Erythroblast (primary cell): ENCODE measurements at places on chromosomes 1 and 21.
A peak's percentile ranks its signal among the peaks of the same experiment; 100 is the strongest.

GRCh38 chr1:174219606-174220370 is 60.5 kb downstream of the RABGAP1L start:
- DNase-seq = no peak

GRCh38 chr21:34009193-34009592 is 64.2 kb upstream of the MRPS6 start:
- no peak for DNase-seq

- DNase-seq = peak; percentile 33
Measured at GRCh38 chr1:154736841-154737240, 128.9 kb upstream of the ADAR start.

GRCh38 chr1:224730965-224731364 is 114.8 kb downstream of the CNIH3 start:
- DNase-seq = peak; percentile 5

GRCh38 chr21:43639470-43640353 is 19.6 kb downstream of the HSF2BP start:
- no peak for DNase-seq

DNA sequence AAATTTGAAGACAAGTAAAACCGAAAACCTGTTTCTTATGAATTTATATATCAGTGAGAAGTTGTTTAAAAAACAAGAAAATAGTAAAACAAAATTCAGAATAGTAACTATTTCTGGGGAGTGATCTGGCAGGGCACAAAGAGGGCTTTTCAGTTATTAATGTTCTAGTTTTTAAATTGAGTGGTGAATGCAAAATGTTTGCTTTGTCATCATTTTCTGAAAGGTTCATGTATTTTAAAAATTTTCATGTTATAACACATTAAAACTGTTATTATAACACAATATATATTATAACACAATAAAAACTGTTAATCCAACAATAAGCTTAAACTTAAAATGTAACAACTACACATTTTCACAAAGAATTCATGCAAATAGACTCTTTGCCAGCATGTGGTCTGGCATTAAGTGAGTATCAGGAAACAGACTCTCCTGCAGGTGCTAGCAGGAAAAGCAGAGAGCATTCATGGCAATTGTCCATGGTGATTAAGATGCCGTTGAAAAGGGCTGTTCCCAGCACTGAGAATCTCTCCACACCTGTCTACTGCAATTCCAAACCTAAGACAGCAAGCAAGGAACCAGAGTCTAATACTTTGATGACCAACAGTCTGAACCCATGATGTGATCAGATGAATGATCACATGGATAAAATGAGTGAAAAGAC is 204.9 kb downstream of the TBX15 start:
- no peak for DNase-seq

DNA sequence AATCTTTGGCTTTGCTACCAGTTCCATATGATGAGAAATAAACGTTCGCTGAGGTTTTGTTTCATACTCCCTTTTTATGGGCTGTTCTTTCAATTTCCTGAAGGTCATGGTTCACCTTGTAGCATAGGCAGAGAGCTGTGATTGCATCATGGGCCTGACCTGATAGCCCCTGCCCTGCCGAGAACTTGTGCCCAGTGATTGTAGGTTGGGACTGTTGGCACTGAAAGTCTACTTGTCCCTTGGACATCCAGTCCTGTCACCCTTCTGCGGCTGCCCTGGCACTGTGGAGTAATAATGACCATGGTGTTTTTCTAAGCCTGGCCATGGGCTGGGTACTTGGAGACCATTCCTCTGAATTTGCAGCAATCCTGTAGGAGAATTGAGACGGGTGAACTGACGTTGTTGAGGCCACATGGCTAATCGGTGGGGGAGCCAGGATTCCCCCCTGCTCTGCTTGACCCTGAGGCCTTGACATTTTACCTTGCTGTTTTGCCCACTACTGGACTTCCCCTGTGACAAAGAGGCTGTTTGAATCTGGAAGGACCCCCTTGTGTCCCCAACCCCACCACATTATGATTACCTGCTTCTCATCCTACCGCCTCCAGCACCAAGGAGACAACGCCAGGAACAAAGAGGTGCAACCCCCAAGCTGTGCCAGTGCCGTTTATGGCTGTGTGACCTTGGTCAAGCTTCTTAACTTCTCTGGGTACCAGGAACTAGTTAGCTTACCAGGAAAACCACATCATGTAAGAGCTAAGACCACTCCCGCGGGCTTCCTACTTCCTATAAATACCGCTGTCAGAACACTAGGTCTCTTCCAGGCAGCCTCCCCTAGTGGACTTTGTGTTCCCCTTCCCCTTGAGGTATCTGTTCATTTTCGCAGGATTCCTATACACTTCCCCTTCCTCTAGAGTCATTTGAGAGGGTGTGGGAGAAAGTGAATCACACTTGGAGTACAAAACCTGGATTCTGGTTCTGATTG is 23.4 kb downstream of the SESN2 start:
- no peak for DNase-seq

GRCh38 chr1:2347896-2348295 is 43.5 kb downstream of the MORN1 start:
- no peak for DNase-seq

DNA sequence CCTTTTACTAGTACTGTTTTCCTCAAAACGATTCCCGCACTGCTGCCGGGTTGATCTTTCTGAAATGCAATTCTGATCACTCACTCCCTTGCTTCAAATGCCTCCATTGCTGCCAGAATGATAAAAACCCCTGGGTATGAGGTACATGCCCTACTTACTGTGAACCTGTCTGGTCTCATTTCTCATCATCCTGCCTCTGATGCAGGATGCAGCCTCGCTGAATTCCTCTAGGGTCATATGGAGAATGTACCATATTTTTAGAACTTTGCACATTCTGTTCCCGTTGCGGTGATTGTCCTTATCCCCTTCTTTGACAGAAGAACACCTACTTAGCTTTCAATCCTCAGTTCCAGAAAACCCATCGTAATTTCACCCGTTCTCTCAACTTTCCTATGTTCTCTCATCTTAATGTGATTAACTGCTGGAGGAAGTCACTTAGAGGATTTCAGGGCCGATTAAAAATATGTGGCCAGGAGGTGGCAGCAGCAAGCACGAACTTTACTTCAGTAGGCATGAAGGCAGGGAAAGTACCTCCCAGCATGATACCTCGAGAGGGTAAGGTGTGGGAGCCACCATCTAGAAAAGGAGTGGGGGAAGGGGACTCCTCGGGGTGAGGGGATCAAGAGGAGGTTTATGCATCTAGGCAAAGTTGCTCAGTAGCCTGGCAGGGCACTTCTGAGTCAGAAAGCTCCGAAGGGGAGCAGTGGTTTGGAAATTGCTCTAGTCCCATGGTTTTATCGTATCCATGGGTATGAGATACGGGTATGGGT is 361.5 kb upstream of the ZP4 start:
- peak; percentile 1 for DNase-seq

GRCh38 chr1:221742555-221743415 is 896 bp upstream of the DUSP10 start:
- DNase-seq = peak; percentile 94

DNA sequence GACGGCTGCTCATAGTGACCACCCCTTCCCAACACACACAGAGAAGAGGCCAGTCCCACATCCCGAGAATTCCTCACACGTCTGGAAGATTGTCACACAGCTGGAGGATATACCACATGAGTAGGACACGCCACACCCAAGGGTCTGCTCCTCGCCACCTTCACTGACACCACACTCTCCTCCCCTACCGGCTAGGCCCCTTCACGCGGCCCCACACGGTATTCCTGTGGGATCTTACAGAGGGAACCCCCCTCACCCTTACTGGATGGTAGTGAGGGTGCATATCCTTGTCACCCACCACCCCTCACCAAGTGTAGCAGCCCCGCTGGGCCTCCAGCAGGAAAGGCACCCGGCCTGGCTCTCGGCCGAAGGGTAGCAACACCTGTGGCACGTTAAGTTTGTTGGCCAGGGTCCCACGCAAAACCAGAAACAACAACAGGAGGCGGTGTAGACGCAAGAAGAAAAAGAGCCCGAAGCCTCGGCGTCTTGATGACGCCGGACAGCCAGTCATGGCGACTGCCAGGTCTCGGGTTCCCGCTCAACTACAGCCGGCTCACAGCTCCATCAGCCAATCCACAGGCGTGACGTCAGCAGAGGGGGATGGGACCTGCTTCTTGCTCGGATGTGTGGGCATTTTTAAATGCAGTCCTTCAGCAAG is at the start of gene NUP210L:
TSS of gene NUP210L (minus strand) at position 540 of the 658 bp plus-strand sequence.
- DNase-seq = peak; percentile 29

DNA sequence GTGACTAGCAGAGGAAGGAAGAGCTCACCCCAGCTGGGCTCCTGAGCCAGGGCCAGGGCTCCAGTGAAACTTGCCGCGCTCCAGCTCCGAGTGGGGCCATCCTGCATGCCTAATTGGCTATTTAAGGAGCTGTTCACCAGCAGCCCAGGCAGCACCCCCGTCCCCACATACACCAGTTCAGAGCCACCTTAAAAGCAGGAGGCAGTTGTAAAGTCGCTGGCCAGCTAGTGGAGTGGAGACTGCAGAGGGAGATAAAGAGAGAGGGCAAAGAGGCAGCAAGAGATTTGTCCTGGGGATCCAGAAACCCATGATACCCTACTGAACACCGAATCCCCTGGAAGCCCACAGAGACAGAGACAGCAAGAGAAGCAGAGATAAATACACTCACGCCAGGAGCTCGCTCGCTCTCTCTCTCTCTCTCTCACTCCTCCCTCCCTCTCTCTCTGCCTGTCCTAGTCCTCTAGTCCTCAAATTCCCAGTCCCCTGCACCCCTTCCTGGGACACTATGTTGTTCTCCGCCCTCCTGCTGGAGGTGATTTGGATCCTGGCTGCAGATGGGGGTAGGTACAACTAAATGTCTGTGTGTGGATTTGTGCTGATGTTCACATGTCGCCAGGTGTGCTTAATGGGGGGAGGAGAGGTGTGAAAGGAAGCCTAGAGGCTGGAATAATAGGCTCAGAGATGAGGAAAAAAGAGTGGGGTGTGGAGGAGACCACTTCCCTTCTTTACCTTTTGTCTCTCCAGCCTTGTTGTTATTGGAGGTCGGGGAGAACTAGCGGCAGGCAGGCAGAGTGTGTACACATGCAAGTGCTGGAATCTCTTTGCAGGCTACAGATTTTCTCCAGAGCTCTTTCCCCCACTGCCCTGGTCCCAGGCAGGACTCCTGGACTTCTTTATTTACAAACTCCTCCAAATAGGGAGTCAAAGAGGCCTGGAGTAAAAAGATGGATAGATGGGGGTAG is at the start of gene CA14:
TSS of gene CA14 (plus strand) at position 151 of the 962 bp plus-strand sequence. CDS start at position 506, 355 bp downstream.
- DNase-seq = no peak
